Esophagus mucosa (tissue), 1 donor: ENCODE measurements at places on chromosomes 7 and 10. TPM values are rescaled to one million over a fixed set of nuclear protein-coding genes. Genes with fewer than 3 reads are reported as not detected.

- ATAC-seq, result no peak
Observed at GRCh38 chr7:107206706-107207105, 37.9 kb downstream of the HBP1 start.

The MYO3A gene
- total RNA-seq, result 0.20 TPM

GRCh38 chr10:73406846-73407245, 7.0 kb downstream of the ANXA7 start:
- ATAC-seq, result no peak

- peak; percentile 46 for ATAC-seq
Observed at GRCh38 chr10:30587522-30588031, 42.0 kb downstream of the LYZL2 start.

DNA sequence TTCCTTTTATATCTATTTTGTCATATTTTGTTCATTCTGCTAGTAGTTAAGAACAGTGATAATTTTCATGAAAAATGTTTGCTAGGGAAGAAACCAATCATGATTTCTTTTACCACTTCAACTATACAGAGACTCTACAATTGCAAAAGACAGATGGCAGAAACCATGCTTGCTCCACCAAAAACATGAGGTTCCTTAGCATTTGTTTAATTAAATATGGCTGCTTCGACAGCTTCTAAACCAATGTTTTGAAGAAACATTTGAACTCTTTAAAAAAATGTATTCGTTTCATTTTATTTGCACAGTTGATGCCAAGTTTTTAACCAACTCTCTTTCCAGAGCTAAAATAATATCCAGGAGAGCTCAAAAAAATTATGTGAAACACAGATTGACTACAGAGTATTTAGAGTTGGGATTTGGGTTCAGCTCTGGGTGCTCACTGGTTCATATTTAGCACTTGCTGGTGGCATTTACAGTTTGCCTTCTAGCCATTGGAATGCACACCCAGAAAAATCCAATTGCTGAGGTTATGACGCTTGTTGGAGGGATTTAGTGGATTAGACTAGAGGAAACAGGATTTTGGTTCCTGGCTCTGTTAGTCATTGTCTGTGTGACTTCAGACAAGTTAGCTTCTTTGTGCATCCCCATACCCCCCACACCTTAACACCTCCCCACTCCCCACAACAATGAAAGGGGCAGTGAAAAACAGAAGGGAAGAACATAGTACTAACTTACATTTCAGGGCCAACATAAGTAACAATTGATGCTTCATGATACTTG, 35.8 kb upstream of the SDHAF3 start:
- peak; percentile 56 for ATAC-seq

DNA sequence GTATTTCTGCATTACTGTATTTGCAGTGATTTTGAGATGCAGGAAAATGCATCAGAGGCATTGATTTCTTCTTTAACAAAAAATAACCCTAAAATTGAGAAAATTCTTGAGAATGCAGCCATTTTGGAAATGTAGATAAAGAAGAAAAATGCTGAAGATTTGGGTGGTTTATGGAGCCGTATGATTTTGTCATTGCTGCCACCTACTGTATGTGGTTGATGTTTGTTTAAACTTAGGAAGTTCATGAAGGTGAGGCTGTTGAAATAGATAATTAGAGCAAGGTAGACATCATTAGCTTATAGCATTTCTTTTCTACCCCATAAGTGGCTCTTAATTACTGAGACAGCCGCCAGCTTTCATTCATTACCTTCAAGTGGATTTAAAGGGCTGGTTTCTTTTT, 92.1 kb upstream of the SAMD8 start:
- peak; percentile 52 for ATAC-seq

The SFTPA1 gene
- 0.32 TPM for total RNA-seq

The MEIG1 gene
- total RNA-seq, result not detected

GRCh38 chr7:66725843-66726242, 14.7 kb upstream of the RABGEF1 start:
- ATAC-seq, result no peak

The SEC31B gene
- 3.2 TPM for total RNA-seq

The TMEM176B gene
- 4.2 TPM for total RNA-seq
